Body of pancreas (tissue), 4 donors: ENCODE measurements at places on chromosomes 1 and 21. TPM values are rescaled to one million over a fixed set of nuclear protein-coding genes. Genes with fewer than 3 reads are reported as not detected.

Gene OLIG2
- not detected for total RNA-seq

Gene SLFNL1
- 0.33 TPM for total RNA-seq

Gene NBPF10
- 0.33 TPM for total RNA-seq

Gene LHX8
- total RNA-seq, result not detected

Gene CYP4A11
- total RNA-seq, result 0.78 TPM

Gene PCSK9
- 6.0 TPM for total RNA-seq

Gene ZNF593OS
- not detected for total RNA-seq

Gene KRTAP10-1
- total RNA-seq, result not detected

Gene LCE2B
- total RNA-seq, result not detected

Gene TSPAN2
- 2.6 TPM for total RNA-seq

Gene NCF2
- total RNA-seq, result 9.6 TPM

Gene RAD54L
- under 0.01 TPM for total RNA-seq

Gene GLIS1
- total RNA-seq, result not detected

Gene ZSWIM5
- 4.4 TPM for total RNA-seq

Gene IVL
- not detected for total RNA-seq

Gene ADAMTS4
- 7.9 TPM for total RNA-seq

Gene GREM2
- total RNA-seq, result not detected

Gene CHIA
- total RNA-seq, result not detected
